ENCODE measurements at places on chromosomes 6 and 20. TPM values are rescaled to one million over a fixed set of nuclear protein-coding genes. Genes with fewer than 3 reads are reported as not detected.

The NKX2-4 gene
- not detected for total RNA-seq

The RAMACL gene
- total RNA-seq = 0.23 TPM

The SLC44A4 gene
- total RNA-seq = 0.14 TPM

The SGK2 gene
- 5.6 TPM for total RNA-seq

The FAM217A gene
- not detected for total RNA-seq

The C6orf136 gene
- 13.8 TPM for total RNA-seq

The PBOV1 gene
- not detected for total RNA-seq

The DNMT3B gene
- total RNA-seq = 4.6 TPM

The TSPO2 gene
- total RNA-seq = 0.10 TPM

The SSTR4 gene
- not detected for total RNA-seq

The TUBB1 gene
- not detected for total RNA-seq

The VARS1 gene
- 56.1 TPM for total RNA-seq

The FAXC gene
- total RNA-seq = 6.5 TPM

The ZC3H12D gene
- 0.20 TPM for total RNA-seq

The APOBEC2 gene
- total RNA-seq = not detected

The TREML2 gene
- total RNA-seq = not detected

The RSPO4 gene
- not detected for total RNA-seq

The ADAM33 gene
- total RNA-seq = 0.06 TPM

The SOX18 gene
- total RNA-seq = 2.3 TPM

The TRIM10 gene
- total RNA-seq = not detected

The RAET1G gene
- 10.8 TPM for total RNA-seq

The RPS6KA2 gene
- 0.20 TPM for total RNA-seq

The GSTA4 gene
- total RNA-seq = 7.3 TPM

The PRND gene
- total RNA-seq = not detected

The SIGLEC1 gene
- total RNA-seq = not detected

The PNPLA1 gene
- not detected for total RNA-seq

The SAPCD1 gene
- 4.1 TPM for total RNA-seq

The SLC26A8 gene
- total RNA-seq = not detected

The MAPK14 gene
- total RNA-seq = 25.7 TPM

The HLA-DRA gene
- total RNA-seq = not detected

The ULBP1 gene
- 0.97 TPM for total RNA-seq

The ZNF337 gene
- total RNA-seq = 17.5 TPM

The PXDC1 gene
- total RNA-seq = 15.2 TPM

The ZNF343 gene
- 14.0 TPM for total RNA-seq

The LY6G6D gene
- not detected for total RNA-seq

The PLCG1 gene
- total RNA-seq = 41.7 TPM

The C20orf141 gene
- not detected for total RNA-seq

The HUS1B gene
- 0.18 TPM for total RNA-seq

The SLC16A10 gene
- 0.44 TPM for total RNA-seq

The FERMT1 gene
- 19.4 TPM for total RNA-seq

The LY6G6C gene
- not detected for total RNA-seq

The ME1 gene
- 40.1 TPM for total RNA-seq

The ESR1 gene
- not detected for total RNA-seq

The PSORS1C2 gene
- total RNA-seq = not detected

The STXBP5 gene
- 10.2 TPM for total RNA-seq

The CRYBG1 gene
- 0.55 TPM for total RNA-seq

The CST7 gene
- not detected for total RNA-seq

The CALHM6 gene
- not detected for total RNA-seq

The FAM209B gene
- total RNA-seq = not detected
